ENCODE measurements at places on chromosomes 12 and 14.

DNA sequence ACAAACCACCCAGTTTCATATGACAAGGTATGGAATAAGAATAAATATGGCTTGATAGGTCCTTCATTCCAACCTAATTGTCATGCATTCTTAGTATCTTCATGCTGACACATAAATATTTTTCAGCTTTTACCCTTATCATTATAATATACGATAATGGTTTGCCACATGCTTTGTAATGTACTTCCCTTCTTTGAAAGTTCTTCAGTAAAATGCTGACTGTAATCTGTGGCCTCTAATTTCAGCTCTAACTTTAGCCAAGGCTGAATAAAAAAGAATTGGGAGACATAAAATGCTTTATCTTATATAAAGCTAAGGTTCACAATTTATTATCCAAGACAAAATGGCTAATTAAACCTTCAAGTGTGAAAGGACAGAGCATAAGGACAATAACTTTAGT is 2.6 kb upstream of the MAP4K5 start:
- no peak for DNase-seq

DNA sequence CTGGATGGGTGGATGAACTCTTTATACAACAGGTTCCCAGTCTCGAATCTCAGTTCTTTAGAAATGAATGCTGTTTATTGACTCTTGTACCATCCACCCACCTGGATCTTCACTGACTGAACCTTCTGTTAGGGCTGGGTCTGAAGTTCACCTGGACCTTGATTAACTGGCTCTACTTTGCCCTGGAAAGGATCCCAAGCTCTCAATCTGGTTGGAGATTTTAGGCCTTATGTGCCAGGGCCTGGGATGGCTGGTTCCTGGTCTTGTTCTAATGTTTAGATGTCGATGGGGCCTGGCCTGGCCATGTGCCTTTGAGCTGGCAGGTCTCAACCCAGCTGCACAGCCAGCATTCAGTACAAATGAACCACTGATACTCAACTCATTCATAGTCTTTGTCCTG is 76.5 kb upstream of the MED13L start:
- peak; percentile 65 for DNase-seq

- DNase-seq, result no peak
Measured at GRCh38 chr14:34203251-34203722, 252.4 kb upstream of the EGLN3 start.

GRCh38 chr12:11762723-11763326 is 113.4 kb downstream of the ETV6 start:
- DNase-seq, result no peak

DNA sequence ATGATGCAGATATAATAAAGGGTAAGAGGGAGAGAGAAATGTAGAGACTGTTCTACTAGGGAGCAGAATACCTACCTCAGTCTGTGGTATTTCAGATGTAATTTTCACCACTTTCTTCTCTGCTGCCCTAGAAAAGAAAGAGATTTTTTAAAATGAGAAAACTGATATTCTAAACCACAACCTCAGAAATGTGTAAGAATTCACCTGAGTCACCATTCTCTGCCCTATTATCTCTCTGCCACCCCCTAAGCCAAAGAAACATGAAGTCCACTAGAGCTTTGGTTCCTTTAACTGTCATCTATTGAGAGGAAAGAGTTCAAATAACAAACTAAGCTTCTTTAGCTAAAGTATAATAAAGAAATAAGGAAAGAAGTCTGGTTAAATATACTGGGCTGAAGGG is 21.6 kb downstream of the SARNP start:
- no peak for DNase-seq

DNA sequence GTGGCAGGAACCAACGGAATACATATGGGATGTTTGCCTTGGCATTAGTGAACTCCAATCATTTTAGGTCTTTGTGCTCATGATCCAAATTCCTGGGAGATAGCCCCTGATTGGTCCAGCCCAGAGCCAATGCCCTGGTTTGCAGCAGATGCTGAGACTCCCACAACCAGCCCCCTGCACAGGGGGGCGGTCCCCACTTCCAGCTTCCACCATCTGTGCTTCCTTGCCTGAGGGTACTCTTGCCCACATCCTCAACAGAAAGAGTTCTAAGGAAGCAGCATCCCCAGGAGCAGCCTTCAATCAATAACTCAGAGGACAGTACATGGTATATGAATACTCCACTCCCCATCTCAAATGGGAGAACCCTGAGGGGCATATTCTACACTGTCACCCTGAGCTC is 39.7 kb upstream of the FICD start:
- no peak for DNase-seq

DNA sequence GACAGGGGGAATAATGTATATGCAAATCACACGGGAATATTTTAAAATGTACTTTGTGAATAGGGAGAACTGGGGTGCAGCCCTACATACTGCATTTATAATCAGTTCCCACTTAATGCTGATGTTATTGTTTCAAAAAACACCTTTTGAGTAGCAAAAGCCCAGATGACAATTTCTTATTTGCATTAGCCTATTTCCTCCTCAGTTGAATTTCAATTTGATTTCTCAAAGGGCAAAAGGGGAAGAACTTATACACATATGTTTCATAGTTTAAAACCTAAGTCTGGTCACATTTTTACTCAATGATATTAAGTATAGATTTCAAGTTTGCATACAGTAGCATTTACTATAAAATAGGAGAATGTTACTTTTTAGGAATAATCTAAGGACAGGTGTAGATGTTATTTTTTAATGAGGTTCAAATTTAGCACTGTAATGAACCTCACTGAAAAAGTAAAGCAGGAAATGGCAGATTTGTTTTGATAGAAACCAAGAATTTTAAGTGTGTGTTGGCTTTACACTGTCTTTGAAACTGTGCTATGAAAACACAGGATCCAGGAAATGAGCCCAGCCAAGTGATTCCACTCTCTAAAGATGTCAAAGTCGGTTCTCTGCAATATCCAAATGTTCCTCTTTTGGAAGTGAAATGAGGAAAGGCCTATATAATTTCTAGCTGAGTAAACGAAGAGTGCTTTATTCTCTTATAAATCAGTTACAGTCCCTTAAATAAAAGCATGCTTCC is 367.4 kb downstream of the BTG1 start:
- no peak for DNase-seq
